GM23338 (cell line): ENCODE measurements at places on chromosomes 11 and 22.
A peak's percentile ranks its signal among the peaks of the same experiment; 100 is the strongest.

DNA sequence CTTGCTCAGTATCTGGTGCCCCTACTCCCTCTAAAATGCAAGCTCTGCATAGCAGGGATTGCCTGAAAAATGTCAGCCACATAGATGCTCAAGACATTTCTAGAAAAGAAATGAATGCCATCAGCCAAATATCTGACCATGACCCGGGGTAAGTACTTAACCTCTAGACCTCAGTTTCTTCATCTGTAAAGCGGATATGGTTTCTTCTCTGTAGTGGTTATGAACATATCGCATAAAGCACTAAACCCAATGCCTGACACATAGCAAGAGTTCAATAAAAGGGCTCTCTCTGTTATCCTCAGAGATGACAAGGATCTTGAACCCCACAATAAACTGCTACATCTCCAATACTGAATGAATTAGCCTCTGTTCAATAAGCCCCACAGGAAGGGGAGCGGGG, 122.6 kb downstream of the ABTB2 start:
- no peak for DNase-seq

DNA sequence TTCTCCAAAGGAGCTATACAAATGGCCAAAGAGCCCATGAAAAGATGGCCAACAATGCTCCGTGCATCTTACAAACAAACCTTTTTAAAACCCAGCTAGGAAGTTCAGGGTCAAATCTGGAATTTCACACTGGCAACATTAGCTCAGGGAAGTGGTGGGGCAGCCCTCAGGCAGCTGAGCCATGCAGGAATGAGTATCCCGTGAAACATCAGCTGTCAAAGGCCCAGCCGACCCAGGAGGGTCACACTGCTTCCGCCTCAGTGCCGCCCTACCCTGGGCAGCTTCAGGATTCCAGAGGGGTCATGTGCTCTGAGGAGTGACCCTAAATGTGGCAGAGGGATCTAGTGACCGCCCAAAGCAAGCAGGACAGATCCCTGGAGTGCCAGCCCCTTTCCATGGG, 73.4 kb downstream of the LINC01488 start:
- DNase-seq, result no peak

GRCh38 chr22:49514211-49514610, 313.5 kb downstream of the BRD1 start:
- DNase-seq, result no peak

DNA sequence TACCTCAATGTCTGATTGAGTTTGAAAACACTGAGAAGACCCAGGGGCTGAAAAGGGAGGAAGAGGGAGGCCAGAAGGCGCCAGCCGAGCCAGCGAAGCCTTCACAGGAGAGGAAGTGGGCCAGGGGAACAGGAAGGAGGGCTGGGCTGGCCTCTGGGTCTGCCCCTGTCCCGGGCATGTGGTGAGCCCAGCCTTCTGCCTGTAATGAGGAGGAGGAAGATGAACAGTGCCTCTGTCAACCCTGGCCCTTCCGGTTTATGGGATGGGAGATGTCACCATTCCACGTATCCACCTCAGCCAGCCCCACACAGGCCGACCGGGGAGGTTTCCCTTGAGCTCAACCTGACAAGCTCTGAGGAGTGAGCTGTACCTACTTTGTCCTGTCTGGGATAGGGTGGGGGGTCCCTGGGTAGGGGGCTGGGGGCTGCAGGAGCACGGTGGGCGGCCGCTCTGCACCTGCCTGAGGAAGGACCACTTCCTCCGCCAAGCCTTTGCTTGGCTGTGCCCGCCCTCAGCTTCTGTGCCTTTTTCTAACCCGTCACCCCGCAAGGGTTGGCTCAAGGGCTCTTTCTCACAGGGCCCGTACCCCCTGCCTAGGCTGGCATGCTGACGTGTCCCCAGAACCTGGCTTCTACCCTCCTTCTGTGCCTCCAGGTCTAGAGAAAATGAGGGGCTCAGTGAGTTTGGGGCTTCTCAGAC, 2.0 kb downstream of the PARVG start:
- no peak for DNase-seq

GRCh38 chr22:31954535-31955523, 10.5 kb downstream of the YWHAH start:
- DNase-seq, result no peak

- DNase-seq, result no peak
Observed at GRCh38 chr22:32312748-32313147, 44.9 kb upstream of the RFPL3 start.

DNA sequence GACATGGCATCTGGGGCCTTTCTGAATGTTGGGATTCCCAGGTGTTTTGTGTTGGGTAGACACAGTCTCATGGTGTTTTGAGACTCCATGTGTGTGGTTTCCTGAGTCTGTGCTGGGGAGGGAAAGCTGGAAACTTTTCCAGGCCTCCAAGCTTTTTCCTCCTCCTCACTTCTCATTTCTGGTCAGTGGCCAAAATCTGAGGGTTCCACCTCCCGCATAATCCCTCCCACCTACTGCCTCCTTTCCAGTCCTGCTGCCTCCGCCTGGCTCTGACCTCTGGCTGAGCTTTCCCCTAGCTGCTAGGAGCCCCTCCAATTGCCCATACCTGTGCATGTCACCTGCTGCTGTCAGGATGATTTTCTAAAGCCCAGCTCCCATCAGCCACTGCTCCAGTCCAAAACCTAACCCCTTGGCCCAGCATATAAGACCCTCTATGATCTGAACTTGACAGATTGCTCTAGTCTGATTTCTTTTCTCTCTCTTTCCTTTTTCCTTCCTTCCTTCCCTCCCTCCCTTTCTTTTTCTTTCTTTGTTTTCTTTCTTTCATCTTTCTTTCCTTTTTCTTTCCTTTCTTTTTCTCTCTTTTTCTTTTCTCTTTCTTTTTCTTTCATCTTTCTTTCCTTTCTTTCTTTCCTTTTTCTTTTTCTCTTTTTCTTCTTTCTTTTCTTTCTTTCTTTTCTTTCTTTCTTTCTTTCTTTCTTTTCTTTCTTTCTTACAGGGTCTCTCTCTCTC, 51.4 kb upstream of the NECTIN1 start:
- no peak for DNase-seq

- no peak for DNase-seq
Observed at GRCh38 chr22:39745789-39746188, 147.8 kb downstream of the ENTHD1 start.

DNA sequence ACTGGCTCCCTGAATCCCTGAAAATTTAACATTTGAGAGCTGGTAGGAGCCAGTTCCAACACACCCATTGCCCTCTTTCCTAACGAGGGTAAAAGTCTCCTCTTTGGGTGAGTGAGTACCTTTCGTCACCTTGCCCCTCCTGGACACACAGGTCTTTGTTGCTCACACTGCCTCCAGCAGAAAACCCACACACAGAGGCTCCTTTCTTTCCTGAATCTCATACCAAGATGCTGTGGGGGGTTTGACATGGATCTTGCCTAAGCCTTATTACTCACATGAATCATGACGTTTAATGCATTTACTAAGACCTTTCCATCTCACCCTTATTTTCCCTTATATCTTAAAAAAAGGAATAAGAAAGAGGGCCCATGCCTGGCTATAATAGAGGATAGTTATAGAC, 53.0 kb downstream of the PARVA start:
- DNase-seq, result no peak

DNA sequence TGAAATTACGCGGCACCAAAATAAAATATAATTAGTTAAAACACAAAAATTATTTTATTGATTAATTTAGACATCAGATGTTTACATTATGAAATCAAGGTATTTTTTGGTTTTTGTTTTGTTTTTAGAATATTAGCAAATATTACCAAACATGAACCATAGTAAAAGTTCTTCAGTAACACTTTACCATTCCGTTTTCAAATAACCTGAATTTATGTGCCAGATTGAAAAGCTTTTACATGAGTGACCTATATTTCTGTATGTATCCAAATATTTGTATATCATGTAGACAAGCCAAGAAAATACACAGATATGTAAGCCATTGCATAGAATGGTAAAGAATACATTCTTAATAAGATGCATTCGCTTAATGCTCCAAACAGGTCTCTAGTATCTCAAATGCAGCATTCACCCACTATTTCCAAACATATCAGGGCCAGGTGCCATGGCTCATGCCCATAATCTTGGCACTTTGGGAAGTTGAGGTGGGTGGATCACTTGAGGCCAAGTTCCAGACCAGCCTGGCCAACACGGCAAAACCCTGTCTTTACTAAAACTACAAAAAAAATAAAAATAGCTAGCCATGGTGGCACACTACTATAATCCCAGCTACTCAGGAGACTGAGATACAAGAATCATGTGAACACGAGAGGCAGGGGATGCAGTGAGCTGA, 102.4 kb upstream of the SERPIND1 start:
- no peak for DNase-seq

GRCh38 chr11:13318498-13319295, 41.1 kb downstream of the BMAL1 start:
- DNase-seq, result no peak

GRCh38 chr11:497565-498296, 9.3 kb downstream of the RNH1 start:
- DNase-seq, result no peak

DNA sequence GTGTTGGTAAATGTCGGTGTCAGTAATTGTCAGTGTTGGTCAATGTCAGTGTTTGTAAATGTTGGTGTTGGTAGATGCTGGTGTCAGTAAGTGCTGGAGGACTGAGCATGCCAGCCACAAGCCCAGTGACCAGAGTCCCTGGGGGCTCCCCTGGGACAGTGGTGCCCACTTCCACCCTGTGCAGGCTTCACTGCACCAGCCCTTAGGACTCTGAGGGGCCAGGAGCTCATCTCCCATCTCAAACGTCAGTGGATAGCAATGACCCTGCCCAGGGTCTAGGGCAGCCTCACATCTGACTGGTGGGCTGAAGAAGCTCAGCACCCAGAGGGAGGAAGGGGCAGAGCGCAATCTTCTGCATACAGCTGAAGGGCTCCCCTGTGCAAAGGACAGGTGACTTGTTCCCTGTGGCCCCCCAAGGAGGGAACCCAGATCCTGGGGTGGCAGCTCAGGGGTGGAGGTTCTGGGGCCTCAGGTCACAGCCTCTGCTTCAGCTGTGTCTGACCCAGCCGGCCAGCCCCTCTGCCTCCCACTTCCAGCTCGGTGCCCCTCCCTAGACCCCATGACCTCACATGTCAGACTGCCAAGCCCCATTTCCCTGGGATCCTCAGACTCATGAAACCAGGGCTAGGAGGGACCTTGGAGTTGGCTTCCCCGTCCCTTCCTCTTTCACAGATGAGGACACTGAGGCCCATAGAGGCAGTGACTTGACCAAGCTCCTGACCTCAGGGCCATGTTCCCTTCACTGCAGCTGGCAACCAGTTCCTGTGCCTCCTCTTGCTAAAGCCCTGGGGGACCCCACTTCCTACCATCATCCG, 138.4 kb downstream of the CRYBB2 start:
- DNase-seq, result no peak

DNA sequence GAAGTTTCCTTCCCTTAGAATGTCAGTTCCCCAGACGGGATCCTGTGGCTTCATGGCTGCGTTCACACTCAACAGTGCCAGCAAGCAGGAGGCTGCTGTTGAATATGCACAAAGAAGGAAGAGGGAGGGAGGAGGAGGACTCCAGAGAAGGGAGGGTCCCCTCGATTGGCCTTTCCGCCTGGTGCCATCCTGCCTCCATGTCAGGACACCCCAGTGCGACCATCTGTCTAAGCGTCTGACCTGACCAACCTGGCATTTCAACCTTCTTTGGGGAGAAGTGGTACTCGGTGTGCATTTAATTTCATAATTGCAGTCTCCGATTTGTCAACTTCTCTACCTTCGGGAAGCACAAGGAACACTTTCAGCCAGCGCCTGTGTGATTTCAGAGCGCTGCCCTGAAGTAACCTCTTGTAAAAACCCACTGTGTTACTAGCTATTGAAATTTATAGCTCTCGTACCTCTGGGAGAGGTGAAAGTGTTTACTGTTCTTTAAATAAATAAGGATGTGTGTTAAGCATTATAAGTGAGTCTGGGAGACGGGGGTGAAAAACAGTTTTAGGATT, 1491.9 kb downstream of the TBC1D22A start:
- no peak for DNase-seq

DNA sequence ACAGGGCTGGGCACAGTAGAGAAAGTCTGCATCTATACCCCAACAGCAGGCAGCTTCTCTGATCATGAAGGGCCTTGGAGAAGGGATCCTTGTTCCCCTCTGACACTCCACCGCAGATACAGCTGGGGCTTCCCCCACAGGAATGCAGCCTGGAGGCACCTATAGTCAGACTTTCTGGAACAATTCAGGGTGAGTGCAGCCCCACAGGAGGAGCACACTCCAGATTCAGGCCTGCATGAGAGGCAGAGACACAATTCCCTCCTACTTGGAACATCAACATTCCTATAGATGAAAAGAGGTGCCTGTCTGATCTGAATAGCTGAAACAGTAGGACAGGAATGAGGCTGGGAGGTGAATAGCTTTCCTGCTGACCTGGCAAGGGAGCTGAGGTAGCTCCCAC, 1298.0 kb upstream of the CNTN5 start:
- peak; percentile 46 for DNase-seq

GRCh38 chr11:9231848-9232177, 33.3 kb downstream of the DENND5A start:
- peak; percentile 62 for DNase-seq

DNA sequence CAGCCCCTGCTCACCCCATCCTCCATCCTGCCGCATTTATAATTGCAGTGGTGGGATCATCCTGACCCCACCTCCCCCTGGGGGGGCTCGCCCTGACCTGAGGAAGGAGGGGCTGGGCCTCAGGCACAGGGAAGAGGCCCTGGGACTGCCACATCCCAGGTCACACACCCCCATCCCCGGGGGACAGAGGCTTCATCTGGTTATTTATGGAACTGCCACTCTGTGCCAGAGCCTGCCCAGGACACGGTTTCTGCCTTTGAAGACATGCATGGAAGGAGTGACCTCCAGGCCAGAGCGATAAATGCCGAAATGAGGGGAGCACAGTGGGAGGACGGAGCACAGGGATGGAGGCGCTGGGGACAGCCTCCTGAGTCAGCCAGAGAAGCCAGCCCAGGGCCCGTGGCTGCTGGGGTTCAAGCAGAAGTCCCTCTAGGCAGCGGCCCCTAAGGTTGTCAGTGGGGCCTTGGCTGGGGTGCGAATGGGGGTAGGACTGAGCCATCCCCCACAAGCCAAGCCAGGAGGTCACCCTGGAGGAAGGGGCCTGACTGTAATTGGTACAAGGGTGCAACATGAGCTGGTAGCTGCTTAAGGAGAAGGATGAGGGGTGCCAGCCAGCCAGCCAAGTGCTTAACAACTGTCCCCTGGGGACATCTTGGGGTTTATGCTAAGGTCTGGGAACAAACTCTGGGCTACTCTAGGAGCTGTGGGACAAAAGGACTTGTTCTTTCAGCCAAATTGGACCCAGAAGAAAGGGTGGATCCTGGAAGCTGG, 51.4 kb upstream of the SHISAL1 start:
- no peak for DNase-seq

DNA sequence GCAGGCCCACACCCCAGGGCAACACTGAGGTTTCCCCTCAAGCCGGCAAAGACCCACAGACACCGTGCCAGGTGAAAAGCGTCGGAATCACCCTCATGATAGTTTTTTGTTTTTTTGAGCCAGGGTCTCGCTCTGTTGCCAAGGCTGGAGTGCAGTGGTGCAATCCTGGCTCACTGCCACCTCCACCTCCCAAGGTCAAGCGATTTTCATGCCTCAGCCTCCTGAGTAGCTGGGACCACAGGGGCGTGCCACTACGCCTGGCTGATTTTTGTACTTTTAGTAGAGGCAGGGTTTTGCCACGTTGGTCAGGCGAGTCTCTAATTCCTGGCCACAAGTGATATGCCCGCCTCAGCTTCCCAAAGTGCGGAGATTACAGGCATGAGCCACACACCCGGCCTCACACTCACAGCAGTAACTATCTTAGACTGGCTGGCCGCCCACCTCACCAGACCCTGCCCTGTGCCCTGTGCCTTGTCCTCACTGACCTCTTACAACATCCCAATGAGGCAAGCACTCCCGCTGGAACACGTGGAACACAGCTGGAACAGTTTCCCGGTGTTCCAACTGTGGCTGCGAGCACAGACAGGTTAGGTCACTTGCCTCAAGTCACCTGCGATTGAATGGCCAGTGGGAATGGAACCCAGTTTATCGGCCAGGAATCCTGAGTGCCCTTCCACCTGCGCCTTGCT, 21.1 kb downstream of the LRRC10B start:
- DNase-seq, result no peak
